ENCODE measurements at places on chromosomes 6 and 20.

- no peak for DNase-seq
These were observed 498.7 kb downstream of the PREX1 start for GRCh38 chr20:48329031-48329615.

DNA sequence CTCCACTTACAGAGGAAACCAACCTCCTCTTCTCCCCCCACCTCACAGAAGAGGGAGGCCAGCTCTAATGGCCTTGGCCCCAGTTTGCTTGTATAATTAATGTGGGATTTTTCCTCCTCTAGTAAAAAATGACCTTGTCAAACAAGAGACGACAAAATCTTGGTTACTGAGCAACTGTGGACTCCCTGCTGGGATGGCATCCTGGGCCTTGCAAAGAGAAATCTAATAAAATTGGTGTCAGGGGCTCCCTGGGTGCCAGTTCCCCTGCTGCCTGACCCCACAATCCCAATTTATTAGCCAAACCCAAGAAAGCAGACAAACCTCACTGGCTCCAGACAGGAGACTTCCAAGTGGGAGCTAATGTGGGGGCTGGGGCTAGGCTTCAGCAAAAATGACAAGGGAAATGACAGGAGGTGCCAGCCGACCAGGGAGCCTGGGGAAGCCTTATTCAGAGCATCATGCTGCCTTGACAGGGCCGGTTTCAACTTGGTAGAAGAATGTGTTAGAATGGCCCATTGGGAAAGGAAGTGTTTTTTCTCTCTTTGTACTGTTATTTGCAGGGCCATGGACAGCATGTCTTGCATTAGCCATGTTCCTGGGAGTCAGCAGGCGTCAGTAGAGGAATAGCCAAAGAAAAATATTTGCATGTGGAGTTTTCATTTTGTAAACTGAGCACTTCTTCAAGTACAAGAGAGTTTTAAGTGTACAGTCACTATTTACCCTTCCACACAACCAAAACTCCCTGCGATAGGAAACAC, 816.9 kb downstream of the DHX35 start:
- no peak for DNase-seq

DNA sequence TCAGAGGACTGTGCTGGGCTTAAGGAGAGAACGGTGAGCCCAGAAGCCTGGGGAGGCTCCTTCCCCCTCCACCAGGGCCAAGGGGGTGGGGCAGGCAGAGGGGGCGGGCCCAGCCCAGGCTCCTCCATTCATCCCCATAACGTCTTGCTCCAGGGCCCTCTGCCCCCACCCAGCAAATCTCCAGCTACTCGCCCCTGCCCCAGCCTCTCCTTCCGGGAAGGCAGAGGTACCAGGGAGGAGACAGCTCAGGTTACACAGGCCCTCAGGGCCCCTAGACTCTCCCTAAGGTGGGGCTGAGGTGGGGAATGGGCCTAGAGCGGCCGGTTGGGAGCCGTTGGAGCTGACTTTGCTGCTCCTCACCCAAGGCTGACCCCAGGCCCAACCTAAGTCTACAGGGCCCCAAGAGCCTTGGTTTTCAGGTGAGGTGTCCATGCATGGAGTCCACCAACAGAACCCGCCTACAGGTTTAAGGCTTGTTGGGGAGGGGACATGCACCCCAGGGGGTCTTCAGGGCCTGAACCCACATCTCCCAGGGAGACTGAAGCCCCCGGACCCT, 1.2 kb downstream of the LAMA5 start:
- DNase-seq: peak; percentile 35

- no peak for DNase-seq
These were observed 5.1 kb upstream of the TFAP2A start for GRCh38 chr6:10419749-10420545.

DNA sequence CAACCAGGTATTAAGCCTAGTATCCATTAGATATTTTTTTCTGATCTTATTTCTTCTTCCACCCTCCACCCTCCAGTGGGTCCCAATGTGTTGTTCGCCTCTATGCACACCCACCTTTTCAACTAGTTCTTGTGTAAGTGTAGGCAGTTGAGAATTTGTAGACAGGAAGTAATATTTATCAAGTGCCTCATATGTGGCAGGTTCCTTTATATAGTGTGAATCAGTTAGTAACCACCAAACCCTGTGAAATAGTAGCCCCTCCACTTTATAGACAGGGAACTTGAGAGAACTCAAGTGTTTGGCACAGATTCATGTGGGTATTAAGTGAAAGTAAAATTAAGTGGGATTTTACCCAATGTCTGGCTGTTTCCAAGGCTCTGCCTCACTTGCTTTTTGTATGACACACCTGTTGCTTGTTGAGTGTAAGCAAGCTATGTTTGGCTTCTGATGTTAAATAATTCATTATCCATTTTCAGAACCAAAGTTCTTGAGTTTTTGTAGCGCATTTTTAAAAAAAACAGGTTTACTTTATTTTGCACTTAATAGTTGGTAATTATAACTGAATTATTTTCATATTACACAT, 24.8 kb downstream of the AFDN start:
- no peak for DNase-seq

DNA sequence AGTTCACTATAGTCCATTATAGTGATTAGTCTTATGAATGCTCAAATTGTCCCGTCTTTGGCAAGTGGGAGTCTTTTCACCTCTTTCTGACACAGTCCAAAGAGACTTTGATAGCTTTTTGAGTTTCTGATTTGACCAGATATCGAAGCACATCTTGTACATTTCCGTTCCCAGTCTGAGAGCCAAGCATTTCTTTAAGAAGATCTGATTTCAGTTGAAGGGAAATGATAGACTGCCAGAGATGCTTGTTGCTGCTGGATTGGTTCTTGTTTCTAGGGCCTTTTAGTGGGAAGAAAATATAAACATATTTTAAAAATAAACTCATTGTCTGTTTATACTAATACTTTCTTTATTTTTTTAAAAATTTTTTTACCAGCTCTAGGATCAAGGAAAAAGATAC, 54.1 kb upstream of the IER3 start:
- DNase-seq: no peak

- peak; percentile 24 for DNase-seq
These were observed 2.6 kb upstream of the GPSM3 start for GRCh38 chr6:32194825-32195651.

DNA sequence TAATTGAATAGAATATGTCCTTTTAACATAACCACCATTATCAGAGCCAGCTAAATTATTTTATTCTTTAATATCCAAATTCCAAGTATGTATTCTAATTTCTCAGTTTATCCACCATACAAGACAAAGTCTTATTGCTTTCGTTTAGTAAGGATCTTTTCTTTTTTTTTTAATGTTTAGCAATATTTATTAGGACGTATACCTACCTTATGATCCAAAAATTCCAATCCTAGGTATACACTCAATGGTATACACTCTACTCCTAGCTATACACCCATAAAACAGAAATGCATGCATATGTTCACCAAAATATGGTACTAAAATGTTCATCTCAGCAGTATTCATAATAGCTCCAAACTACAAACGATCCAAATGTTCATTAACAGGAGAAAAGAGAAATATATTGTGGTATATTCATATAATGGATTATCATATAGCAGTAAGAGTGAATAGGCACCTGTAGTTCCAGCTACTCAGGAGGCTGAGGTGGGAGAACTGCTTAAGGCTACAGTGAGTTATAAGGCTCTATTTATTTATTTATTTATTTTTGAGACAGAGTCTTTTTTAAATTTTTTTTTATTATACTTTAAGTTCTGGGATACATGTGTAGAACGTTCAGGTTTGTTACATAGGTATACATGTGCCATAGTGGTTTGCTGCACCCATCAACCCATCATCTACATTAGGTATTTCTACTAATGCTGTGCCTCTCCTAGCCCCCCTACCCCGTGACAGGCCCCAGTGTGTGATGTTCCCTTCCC, 17.3 kb downstream of the TNFAIP3 start:
- no peak for DNase-seq

- no peak for DNase-seq
These were observed 41.7 kb downstream of the POPDC3 start for GRCh38 chr6:105138141-105138540.

DNA sequence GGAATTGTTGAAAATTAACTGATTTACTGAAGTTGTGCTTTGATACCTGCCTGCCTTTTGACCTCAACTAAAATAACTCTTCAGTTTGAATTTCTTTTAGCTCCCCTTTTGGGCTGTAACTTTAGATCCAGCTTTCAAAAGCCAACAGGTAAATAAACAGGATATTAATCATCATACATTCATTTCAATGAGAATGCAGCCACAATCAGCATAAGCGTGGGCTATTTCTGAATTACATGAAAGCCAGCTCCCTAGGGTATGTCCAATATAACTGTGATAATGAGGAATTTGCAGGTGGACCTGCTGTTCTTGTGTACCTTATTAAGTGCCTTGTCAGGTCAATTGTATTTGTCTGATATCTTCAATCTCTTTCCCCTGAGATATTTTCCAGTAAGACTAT, 830.6 kb downstream of the KIF16B start:
- DNase-seq: no peak

DNA sequence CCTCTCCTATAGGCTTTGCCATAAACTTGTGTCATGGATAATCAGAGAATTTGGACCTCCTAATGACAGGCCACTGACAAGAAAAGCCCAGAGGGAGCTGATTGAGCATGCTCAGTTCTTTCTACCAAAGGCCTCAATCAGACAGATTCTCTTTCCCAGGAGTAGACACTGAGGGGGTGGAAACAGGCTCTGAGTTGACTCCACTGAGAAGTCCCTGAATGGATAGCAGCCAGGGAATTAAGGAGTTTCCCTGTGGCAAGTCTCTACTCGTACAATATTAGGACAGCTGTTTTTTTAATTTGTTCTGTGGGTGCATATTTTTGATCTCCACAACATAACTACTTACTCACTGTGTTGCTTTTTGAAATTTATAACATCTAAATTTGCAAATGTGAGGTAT, 63.3 kb downstream of the SLC16A10 start:
- DNase-seq: no peak

DNA sequence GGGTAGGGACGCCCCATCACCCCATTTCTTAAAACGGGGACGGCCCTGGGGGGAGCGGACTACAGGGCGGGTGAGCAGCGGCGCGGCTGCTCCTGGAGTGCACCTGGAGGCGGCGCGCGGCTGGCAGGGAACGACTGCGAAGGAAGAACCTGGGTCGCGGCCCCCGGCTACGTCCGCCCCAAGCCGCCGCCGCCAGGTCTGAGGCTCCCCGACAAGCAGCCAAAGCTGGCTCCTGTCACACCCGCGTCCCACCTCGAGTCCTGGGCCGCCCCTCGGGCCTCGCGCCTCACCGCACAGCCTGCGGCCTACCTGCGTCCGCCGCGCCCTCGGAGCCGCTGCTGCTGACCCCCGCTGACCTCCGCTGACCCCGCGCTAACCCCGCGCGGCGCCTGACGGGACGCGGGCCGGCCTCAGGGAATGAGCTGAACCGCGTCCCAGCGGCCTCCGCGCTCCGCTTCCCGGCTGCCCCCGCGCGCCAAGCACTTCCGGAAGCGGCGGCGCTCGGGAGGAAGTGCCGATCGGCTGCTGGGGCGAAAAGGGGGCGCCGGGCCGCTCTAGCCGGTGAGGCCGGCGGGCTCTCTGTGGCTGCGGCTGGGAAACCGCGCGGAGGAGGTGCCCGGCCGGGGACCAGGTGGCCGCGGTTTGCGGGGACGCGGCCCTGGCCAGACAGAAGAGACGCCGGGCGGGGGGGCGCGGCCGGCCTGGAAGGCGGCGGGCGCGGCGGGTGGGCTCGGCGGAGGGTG, at the start of the genes ARFRP1 and ZGPAT:
Gene ARFRP1 (minus strand): TSS at position 419 of the 743 bp plus-strand sequence. CDS start 885 bp downstream, outside the sequence.
Gene ZGPAT (plus strand): TSS at position 482 of the 743 bp plus-strand sequence. CDS start 542 bp downstream, outside the sequence.
- peak; percentile 83 for DNase-seq

- DNase-seq: peak; percentile 77
These were observed 23.2 kb downstream of the ZNF311 start for GRCh38 chr6:28981833-28982475.

DNA sequence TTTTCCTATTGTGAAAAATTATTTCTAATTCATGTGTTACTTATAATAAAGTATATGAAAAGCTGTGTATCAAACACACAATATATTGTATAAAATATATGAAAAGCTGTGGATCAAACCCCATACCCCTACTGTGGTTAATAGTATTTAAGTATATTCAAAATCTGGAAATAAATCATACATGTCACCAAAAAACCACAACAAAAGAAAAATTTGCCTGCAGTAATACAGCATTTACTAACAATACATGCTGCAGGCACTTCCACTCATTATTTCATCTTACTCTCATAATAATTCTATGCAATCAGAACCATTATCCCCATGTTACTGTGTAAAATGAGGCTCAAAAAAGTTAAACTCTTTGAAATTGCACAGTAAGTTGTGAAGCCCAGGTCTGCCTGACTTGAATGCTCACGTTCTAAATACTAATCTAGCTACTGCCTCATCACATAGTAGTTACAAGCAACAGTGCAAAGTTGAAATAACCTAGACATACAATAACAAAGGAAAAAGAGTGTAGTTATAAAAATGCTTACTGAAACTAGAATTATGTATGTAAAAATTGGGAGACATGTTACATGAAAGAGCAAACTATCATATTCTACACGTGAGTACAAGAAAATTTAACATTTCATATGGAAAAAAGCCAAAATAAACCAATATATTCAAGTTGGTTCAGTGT, 61.7 kb downstream of the FAM217A start:
- no peak for DNase-seq

- DNase-seq: no peak
These were observed 534.3 kb downstream of the COL12A1 start for GRCh38 chr6:74671558-74672025.

GRCh38 chr20:34997131-34997561, 41.5 kb downstream of the MYH7B start:
- no peak for DNase-seq

DNA sequence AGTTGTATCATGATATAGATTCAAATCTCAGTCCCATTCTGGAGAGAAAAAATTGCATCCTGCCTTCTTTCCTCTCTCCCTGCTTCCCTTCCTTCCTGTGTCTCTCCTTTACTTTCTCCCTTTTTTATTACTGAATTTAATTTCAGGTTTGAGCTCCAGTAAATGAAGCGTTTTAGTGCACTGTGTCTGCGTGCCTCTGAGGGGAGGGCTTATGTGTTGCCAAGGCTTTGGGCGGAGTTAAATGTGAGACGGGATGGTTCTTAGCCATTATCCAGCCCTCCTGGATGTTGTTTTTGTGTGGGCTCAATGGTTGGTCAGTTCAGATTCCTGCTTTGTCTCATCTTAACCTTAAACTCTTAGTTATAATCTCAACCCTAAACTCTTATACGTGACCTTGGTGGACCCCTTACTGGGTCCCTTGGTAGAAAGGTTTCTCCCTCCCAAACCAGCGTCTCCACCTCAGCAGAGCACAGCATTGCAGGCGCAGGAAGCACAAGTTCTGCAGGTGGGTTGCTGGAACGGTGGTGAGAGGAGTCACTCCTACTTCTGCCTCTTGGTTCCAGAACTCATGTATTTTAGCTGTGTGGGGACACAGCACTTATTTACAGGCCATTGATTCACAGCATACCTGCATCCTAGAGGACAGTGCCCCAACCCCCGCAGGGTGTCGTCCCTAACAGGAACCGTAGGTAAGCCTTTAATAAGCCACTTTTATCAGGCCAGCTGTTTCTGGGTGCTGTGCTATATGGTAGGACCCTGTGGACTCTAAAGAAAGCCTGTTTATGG, 68.5 kb downstream of the DNAH8 start:
- no peak for DNase-seq

- DNase-seq: no peak
These were observed 179.2 kb downstream of the PKHD1 start for GRCh38 chr6:51908243-51908642.

GRCh38 chr6:16663901-16664300, 97.4 kb downstream of the ATXN1 start:
- DNase-seq: no peak

GRCh38 chr6:138571181-138571580, 71.9 kb upstream of the NHSL1 start:
- no peak for DNase-seq

Data from LoVo (cell line).